Thoracic aorta (tissue), 2 donors: ENCODE measurements at places on chromosomes 2 and 18.

DNA sequence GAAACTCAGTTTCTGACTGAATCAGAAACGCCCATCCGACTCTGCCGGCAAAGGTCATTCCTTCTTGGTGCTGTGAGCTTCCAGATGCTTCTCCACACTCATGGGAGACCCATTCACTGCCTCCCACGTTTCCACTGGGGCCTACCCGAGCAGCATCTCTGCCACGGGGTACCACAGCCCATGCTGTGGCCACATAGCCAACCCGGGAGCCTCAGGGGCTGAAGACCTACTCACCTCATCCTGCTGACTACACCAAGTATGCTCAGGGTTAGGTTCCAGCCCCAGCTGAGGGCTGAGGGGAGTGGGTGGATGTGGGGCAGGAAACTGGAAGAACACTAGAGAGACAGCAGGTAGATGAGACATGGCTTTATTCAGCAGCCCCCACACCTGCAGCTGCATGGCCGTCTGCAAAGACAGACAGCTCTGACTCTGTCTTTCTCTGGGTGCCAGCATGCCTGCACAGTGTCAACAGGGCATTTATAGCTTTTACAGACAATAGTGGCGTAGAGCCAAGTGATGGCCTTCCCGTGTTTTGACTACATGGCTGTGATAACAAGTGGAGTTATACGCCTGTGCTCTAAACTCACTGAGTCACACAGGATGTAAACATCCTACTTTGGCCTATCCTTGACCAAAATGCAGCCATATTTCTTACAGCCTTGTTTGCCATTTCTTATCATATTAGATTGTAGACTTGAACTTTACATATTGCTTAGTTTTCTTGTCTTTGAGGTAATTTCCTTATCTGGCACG, 16.5 kb upstream of the KLHL23 start:
- H3K4me1 ChIP-seq: peaks cover 8% of the 10 kb centered on the region
- H3K36me3 ChIP-seq: no peaks in the 10 kb centered on the region
- H3K27me3 ChIP-seq: no peaks in the 10 kb centered on the region
- H3K4me3 ChIP-seq: no peak overlapping the region

DNA sequence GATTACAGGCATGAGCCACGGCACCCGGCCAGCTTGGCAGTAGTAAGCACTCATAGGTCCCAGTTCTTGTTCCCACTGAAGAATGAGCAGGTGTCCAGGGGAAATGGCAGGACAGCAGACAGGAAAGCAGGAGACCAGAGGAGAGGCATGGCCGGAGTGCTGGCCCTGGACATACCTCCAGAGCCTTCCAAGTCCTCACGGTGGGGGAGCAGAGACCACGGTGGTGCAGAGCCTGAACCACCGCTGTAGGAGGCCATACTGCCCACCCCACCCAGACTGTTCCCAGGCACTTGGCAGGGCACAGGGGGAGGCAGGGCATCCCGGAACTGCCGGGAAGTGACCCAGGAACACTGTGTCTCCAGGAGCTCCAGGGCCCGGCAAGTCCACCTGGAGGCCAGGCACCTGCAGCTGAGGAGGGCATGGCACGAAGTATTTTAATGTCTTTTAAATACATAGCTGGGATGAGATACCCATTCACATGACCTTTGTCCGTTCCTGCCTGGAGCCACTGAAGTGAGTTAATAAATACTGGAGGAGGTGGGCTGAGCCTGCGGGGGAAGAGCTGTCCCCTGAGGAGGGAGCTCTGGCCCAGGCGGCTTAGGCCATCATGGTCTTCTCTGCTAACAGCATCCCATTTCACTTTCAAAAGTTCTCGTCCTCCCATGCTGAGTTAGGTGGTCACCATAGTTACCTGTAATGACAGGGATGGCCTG, 49.7 kb upstream of the TFCP2L1 start:
- peaks cover 15% of the 10 kb centered on the region for H3K36me3 ChIP-seq
- no peak overlapping the region for H3K4me3 ChIP-seq
- H3K4me1 ChIP-seq: no peaks in the 10 kb centered on the region
- no peaks in the 10 kb centered on the region for H3K27me3 ChIP-seq
- no peak for DNase-seq
- no peak overlapping the region for H3K27ac ChIP-seq

GRCh38 chr18:56641714-56642337, 3.4 kb upstream of the TXNL1 start:
- no peaks in the 10 kb centered on the region for H3K36me3 ChIP-seq
- H3K4me3 ChIP-seq: no peak overlapping the region
- H3K27me3 ChIP-seq: no peaks in the 10 kb centered on the region
- no peak for DNase-seq
- H3K4me1 ChIP-seq: peaks cover 4% of the 10 kb centered on the region

- H3K27ac ChIP-seq: no peak overlapping the region
- no peaks in the 10 kb centered on the region for H3K27me3 ChIP-seq
- no peak for DNase-seq
- H3K4me1 ChIP-seq: peaks cover under 1% of the 10 kb centered on the region
- H3K4me3 ChIP-seq: no peak overlapping the region
These were observed 10.1 kb upstream of the ATP8B1 start for GRCh38 chr18:57813245-57813644.

DNA sequence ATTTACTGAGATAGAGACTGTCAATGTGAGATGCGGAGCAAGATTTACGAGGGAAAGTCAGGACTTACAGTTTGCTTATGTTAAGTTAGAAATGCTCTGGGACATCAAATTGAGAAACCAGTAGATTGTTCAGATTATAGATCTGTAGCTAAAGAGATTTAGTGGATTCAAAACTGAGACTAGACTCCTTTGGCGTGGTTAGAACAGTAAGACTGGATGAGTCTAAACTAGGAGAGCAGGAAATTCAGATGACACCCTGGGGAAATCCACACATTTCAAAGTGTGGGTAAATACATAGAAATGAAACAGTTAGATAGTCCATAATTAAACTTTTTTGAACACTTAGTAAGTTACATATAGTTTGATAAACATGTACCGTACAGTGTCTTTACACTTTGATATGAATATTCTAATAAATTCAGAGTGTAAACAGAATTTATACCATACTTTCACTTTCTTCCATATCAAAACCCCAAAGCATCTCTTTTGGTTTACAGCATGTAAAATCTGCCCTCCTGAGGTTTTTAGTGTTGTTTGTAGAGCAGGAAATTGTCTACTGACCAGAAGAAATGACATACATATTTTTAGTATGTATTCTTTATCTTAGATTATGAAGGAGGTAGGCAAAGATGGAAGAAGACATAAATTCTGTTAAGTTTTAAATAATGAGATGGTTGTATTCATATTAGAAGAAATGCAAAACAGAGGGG, 231.5 kb downstream of the NYAP2 start:
- H3K27me3 ChIP-seq: no peaks in the 10 kb centered on the region
- no peak for DNase-seq
- H3K4me1 ChIP-seq: no peaks in the 10 kb centered on the region
- no peak overlapping the region for H3K4me3 ChIP-seq
- H3K36me3 ChIP-seq: no peaks in the 10 kb centered on the region

DNA sequence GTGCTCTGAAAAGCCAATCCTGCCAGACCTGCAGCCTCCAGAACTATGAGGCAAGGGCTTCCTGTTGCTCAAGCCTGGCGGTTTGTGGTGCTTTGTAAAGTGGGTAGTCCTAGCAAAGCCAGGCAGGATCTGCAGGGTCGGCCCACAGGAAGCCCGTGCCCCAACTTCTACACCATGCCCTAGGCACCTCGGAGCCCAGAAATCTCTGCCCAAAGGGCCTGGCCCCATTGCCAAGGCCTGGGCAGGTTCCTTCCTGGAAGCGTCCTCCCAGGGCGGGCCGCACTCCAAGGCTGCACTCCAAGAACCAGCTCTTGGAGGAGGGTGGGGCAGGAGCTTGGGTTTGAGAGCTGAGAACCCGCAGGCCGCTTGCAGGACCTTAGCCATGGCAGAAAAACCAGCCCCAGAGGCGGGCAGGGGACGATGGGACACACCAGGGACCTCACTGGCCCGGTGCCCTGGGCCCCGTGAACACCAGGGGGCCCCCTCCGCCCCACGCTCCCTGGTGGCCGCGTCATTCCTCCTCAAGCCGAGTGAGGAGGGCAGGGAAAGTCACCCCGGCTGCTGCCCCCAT, 37.2 kb upstream of the ID2 start:
- H3K4me1 ChIP-seq: no peaks in the 10 kb centered on the region
- H3K27me3 ChIP-seq: no peaks in the 10 kb centered on the region
- DNase-seq: no peak
- H3K4me3 ChIP-seq: no peak overlapping the region

DNA sequence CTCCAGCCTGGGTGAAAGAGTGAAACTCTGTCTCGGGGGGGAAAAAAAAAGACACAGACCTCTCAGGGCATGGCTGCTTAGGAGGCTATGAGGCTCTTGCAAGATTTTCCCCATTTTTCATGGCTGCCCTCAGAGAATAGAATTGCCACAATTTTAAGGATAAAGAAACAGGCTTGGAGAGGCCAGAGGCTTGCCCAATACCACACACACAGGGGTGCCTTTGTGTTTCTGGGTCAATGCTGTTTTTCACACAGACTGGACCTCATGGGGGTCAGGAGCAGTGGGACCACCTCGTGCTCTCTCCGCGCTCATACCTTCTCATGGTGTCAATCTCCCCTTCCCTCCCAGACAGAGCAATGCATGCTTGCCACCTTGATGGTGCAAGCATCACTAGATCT, 65.4 kb upstream of the ST3GAL5 start:
- H3K36me3 ChIP-seq: no peaks in the 10 kb centered on the region
- DNase-seq: no peak

DNA sequence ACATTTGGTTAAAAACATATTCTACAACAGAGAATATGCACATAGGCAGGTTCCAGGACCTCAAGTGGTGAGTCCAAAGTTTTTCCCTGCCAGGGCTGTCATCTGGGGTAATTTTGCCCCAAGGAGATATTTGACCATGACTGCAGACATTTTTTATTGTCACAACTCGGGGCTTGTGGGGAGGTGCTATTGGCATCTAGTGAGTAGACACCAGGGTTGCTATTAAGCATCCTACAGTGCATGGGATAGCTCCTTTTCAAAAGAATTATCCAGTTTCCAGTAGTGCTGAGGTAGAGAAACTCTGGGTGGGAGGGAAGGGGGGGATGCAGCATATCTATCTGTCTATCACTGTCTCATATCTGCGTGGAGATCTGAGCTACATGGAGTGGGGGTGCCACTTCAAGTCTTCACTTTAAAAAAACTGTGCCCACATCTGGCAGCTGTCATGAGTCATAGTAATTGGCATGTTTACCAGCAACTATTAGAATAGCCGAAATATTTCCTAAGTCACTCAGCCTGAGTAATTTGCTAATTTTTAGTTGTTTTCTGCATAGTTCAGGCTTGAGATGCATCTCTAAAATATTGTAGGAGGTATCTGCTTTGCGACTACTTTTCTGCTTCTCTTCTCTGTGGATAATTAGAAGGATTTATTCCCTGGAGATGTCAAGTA, 254.0 kb upstream of the RBMS1 start:
- H3K36me3 ChIP-seq: no peaks in the 10 kb centered on the region
- H3K27me3 ChIP-seq: no peaks in the 10 kb centered on the region
- no peak for DNase-seq
- H3K27ac ChIP-seq: no peak overlapping the region
- H3K4me1 ChIP-seq: peaks cover 10% of the 10 kb centered on the region
- H3K4me3 ChIP-seq: no peak overlapping the region

- no peak overlapping the region for H3K4me3 ChIP-seq
- H3K36me3 ChIP-seq: no peaks in the 10 kb centered on the region
- H3K4me1 ChIP-seq: no peaks in the 10 kb centered on the region
- DNase-seq: no peak
These were observed 123.1 kb downstream of the CACNB4 start for GRCh38 chr2:151975460-151976414.

DNA sequence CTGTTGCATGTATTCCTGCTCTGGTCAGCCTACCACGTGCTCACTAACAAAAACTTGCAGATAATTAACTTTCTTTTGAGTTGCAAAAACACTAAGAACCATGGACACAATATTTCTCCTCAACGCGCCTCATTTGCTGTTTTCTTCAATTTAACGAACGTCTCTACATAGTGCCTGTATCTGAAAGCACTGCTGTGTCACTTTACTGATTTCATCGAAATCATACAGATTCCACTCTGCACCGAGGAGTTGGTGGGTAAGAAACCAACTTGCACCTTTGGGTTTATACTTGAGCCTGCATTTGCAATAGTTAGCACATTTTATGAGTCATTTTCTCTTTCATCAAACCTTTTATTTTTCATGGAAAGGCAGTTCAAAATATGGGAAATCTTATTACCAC, 145.8 kb downstream of the DCDC2C start:
- H3K4me3 ChIP-seq: no peak overlapping the region
- H3K4me1 ChIP-seq: no peaks in the 10 kb centered on the region

GRCh38 chr2:34738691-34739090, 1139.6 kb upstream of the FAM98A start:
- no peak for DNase-seq
- H3K4me3 ChIP-seq: no peak overlapping the region

DNA sequence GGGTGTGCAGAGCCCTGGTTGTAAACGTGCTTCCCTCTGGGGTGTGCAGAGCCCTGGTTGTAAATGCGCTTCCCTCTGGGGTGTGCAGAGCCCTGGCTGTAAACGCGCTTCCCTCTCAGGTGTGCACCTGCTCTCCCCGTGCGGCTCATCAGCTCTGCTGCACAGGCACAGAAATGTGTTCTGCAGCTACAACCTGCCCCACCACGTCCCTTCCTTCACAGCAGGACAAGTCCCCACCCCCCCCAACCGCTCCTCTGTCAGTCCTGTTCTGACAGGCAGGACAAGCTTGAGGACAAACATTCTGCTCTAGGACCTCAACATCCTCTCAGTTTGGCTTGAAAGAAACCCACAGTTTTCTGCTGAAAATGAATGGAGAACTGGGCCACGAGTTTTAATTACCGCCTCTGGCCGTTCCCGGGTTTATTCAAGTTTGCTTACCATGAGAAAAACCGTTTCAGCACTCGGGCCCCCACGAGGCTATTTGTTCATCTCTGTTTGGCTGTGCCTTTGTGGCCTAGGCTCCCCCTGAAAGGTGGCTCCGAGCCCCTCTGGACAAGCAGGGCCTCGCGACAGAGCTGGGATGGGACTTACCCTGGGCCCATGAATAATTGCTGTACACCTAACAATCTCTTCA, 81.0 kb upstream of the ASB18 start:
- H3K4me3 ChIP-seq: no peak overlapping the region

DNA sequence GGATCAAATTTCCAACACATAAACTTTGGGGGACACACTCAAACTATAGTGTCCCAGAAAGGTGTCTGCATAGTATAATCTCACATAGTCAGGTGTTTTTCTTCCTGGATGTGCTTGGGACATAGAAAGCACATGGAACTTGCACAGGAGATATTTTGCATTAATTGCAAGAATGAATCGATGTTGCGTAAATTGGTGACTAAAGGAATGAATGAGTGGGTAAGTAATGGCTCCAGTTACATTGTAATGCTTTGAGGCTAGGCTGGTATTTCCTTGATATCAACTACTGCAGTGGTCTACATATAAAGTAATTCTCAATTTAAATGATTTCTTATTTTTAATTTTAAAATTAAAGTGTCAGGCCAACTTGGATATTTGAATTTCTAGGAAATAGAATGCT, 53.4 kb downstream of the SH3RF3 start:
- H3K36me3 ChIP-seq: no peaks in the 10 kb centered on the region
- DNase-seq: no peak
- no peak overlapping the region for H3K27ac ChIP-seq
- H3K27me3 ChIP-seq: no peaks in the 10 kb centered on the region
- peaks cover 29% of the 10 kb centered on the region for H3K4me1 ChIP-seq
